Peyer's patch (tissue), 4 donors: ENCODE measurements at places on chromosomes 12 and 14. TPM values are rescaled to one million over a fixed set of nuclear protein-coding genes. Genes with fewer than 3 reads are reported as not detected.

Gene GPHB5
- not detected for total RNA-seq

Gene HOXC12
- total RNA-seq: not detected

Gene NFATC4
- total RNA-seq: 6.5 TPM

Gene TCL1B
- not detected for total RNA-seq

Gene SLC10A1
- total RNA-seq: not detected

Gene KLRB1
- total RNA-seq: not detected

Gene IL31
- not detected for total RNA-seq

Gene LHX5
- not detected for total RNA-seq

DNA sequence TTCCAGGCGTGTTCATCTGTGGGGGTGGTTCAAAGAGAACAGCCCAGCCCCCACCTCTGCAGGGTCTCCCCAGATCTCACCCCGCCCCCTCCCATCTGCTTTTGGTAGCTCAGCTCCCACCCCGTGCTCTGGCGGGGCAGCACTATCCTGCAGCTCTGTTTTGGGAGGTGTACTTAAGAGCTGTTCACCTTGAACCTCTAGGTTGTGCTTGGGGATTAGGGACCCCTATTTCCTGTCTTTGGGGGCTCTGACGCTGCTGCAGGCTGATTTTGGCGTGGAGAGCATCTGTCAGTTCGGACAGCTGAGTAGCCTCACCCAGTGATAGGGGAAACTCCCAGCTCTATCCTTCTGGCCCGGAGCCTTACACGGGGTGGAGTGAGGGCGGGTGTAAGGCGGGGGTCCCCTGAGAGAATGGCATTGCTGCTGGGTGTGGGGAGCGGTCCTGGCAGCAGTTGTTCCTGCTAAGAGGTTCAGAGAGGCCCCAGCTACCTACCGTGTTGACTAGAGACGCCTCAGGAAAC lies 765 bp downstream of the TMEM120B start:
- no peak for DNase-seq

DNA sequence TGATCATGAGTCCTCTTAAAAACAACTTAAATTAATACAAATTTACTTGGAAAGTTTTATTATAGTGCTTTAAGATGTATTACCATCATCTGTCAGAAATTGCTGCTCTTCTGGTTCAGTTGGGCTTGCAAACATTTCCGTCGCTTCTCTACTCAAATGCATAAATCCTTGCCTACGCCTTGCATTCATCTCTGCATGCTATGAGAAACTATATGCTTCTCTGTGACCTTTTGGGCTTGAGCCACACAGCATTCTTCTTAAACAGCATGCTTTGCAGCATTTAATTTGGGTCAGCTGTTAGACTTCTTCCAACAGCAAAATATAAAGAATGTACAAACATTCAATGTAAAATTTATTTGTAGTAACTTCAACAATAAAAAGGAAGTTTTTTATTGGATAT lies 305.7 kb upstream of the FLRT2 start:
- no peak for DNase-seq

DNA sequence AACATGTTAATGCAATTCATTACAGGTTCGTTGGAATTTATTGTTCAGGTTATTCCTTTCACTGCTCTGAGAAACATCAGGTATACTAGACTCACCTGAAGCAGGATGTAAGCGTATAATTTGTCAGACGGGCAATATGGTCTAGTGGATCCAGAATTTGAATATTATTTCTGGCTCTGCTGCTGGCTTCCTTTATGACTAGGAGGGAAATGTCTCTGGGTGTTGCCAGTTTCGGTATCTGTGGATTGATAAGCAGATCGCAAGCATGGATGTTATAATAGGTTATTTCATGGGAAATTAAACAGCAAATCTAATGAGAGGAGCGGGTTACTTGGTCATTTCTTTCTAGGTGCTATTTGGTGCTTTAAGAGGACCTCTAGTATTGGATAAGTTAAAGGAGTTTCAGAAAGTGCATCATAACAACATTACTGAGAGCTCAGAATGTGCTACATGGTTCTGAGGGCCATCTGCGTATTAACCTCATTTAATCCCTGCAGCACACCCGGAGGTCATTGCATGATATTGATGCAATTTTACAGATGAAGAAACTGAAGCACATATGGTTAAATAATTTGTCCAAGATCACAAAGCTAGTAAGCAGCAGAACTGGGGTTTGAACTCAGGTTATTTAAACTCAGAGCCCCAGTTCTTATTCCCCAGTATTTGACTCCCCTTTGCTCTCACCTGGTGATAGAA lies 47.3 kb upstream of the BCAT1 start:
- no peak for DNase-seq

- no peak for DNase-seq
These were observed 33.6 kb downstream of the KCNA1 start for GRCh38 chr12:4943067-4943937.

- DNase-seq: no peak
These were observed 118.0 kb downstream of the TBX5 start for GRCh38 chr12:114287821-114288525.

GRCh38 chr12:123200414-123200813 lies 32.5 kb downstream of the MPHOSPH9 start:
- no peak for DNase-seq

GRCh38 chr12:52206304-52207040 lies 14.7 kb upstream of the KRT80 start:
- DNase-seq: no peak

DNA sequence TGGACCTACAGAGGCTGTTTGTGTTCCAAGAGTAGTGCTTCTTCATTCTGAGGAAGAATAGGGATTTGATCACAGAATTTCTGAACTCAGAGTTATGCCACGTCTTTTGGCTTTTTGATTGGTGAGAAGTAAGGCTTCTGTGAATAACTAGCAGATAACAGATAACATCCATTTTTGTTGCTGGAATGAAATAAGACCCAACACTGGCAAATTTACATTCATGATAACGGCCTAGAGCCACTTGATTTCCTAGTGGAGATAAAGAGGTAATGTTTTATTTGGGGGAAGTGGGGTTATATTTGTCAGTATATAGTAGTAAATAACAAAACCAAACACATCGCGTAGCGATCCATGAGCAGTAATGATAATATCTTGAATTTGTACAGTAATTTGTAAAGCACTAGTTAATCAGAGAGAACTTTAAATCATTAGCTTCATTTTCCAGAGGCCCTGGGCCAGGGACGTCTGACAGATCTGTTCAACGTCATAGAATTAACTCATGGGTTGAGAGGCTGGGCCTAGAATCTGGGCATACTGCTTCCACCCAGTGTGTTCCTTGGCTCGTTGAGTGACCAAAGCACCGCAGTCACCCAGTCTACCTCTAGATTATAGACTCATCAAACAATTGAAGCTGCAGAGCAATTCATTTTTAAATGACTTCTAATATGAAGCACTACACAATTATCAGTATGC lies 79.6 kb downstream of the HMGA2 start:
- DNase-seq: no peak

DNA sequence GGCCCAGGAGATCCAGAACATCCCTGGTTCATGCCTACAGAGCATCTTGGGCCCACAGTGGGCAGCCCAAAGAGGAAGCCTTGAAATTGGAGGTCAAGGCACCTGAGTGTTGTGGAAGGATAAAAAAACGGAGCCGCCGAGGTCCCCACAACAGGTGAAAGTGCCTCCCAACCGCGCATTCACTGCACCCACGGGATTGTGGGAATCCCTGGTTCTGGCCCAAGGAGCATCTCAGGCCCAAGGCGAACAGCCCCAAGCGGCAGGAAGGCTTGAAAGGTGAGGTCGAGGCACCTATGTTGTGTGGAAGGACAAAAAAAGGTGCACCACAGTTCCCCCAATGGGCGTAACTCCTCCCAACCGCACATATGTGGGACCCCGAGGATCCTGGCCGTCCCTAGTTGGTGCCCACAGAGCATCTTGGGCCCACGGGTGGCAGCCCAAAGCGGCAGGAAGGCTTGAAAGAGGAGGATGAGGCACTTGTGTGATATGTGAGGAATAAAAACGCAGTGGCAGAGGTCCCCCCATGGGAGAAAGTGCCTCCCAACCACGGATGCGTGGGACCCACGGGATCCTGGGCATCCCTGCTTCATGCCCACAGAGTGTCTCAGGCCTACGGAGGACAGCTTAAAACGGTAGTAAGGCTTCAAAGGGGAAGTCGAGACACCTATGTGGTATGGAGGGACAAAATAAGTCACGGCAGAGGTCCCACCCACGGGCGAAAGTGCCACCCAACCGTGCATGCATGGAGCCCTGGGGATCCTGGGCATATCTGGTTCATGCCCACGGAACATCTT lies 583.9 kb downstream of the ALG10 start:
- DNase-seq: no peak

GRCh38 chr12:51866762-51867161 lies 18.2 kb upstream of the FIGNL2 start:
- no peak for DNase-seq

DNA sequence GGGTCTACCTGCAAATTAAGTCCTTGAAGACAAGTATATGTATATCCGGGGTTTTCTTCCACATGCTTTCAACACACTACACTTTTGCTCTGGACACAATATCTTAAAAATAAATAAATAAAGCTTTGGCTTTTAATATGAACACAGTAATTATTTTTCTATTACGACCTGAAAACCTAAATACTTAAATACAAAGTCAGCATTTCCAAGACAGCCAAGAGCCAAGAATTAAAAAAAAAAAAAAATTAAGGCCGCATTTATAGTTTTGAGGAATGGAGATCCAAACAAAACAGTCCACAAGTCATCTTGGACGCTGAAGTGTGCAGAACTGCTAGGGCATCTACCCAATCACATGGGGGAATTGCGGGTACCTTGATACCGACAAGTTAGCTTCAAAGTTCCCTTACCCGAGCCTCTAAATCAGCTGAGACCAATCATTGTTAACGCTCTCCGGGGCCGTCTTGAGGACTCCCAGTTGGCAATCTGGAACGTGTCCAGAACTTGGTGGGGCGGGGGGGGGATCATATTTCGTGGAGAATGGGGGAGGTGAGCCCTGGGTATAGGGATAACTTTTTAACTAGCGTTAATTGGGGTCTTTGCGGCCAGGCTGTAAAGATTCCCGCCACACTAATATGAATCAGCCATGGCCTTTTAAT lies 731 bp upstream of the PCNX4 start:
- DNase-seq: peak; percentile 28

- no peak for DNase-seq
These were observed 300.7 kb downstream of the ERC1 start for GRCh38 chr12:1291601-1292332.

GRCh38 chr12:28215021-28215420 lies 24.8 kb downstream of the CCDC91 start:
- DNase-seq: no peak

DNA sequence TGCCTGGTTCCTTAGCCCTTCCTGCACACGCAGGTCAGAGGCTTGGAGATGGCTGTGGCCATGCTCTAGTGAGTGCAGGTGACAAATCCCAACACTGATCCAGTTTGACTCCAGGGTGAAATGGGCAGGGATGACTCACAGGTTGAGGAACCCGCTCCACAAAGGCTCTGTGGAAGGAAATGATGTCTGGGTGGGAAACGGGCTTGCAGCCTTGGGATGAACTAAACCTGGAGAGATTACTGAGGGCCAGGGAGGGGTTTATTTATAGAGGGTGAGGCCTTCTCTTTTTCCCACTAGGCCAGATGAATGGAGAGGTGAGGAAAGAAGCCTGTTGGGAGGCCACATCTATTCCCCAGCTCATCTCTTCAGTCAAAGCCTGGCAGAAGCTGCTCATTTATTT lies 29.3 kb upstream of the EMP1 start:
- no peak for DNase-seq

DNA sequence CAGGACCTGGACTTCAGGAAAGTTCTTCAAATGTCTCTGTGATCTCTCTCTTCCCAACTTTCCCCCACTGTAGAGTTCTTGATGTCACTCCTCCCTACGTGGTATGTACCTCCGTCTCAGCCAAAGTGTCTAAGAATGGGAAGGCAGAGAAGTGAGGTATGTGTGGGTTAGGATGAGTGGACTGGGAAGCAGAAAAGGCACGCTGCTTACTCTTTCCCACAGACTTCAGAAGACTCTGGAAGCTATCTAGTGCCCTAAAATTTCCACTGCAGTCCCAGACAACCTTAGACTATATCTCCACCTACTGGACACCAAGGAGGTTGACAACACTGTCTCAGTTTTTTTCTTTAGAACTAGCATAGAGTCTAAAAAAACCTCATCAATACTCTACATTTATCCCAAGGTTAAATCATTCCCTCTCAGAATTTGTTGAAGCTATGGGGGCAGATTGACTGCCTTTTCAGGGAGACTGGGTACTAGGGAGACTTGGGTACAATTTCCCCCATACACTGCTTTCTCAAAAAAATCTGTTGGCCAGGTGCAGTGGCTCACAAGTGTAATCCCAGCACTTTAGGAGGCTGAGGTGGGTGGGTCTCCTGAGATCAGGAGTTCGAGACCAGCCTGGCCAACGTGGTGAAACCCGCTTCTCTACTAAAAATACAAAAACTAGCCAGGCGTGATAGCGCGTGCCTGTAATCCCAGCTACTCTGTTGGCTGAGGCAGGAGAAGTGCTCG lies 20.6 kb upstream of the ITGA5 start:
- no peak for DNase-seq

GRCh38 chr12:27951898-27952297 lies 20.6 kb downstream of the PTHLH start:
- DNase-seq: no peak
